ENCODE measurements at places on chromosomes 2 and 18. TPM values are rescaled to one million over a fixed set of nuclear protein-coding genes. Genes with fewer than 3 reads are reported as not detected.

DNA sequence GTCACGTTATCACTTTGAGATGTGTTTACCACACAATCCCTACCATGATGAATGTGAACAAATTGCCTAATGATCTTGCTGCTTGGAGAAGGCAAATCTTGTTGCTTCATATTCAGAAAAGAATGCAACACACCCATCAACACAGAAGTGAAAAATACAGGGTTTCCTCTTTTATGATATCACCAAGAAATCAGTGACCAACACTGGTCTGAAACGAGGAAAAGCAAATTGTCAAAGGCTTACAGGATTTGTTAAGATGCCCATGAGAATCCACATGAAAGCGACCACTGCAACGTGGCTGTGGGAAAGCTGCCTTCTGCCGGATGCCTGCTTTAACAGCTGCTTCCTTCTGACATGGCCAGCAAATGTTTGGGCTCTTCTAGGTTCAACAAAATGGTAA is 397.6 kb upstream of the LRATD1 start:
- peaks cover 3% of the 10 kb centered on the region for H3K27me3 ChIP-seq
- no peak overlapping the region for H3K4me3 ChIP-seq
- no peaks in the 10 kb centered on the region for H3K36me3 ChIP-seq
- no peak for DNase-seq
- no peak overlapping the region for H3K27ac ChIP-seq

GRCh38 chr2:53756644-53757043 is 11.0 kb upstream of the CHAC2 start:
- no peak overlapping the region for H3K4me3 ChIP-seq
- no peak for DNase-seq
- peaks cover 11% of the 10 kb centered on the region for H3K36me3 ChIP-seq
- no peaks in the 10 kb centered on the region for H3K27me3 ChIP-seq
- H3K4me1 ChIP-seq: peaks cover 2% of the 10 kb centered on the region

DNA sequence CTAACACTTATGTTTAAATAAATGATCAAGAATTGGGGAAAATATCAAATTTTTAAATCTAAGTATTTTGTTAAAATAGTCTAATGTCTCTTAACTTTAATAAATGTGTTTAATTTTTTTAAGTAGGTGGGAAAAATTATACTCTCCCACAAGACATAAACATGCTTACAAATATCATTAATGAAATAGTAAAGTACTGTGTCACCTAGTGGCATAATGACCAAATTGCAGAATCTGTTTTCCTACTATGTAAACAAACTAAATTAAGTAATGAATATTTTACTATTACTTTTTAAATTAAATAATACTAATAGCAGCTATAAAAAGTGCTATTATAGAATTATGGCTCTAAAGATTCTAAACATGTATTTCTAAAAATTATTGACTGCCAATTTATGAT is 52.0 kb upstream of the CHAC2 start:
- no peak overlapping the region for H3K4me3 ChIP-seq
- no peaks in the 10 kb centered on the region for H3K27me3 ChIP-seq
- H3K36me3 ChIP-seq: peaks cover 14% of the 10 kb centered on the region
- H3K27ac ChIP-seq: peak overlapping the region; percentile 72
- no peak for DNase-seq

- peaks cover 4% of the 10 kb centered on the region for H3K27me3 ChIP-seq
- no peaks in the 10 kb centered on the region for H3K36me3 ChIP-seq
- no peak for DNase-seq
- no peaks in the 10 kb centered on the region for H3K4me1 ChIP-seq
- H3K4me3 ChIP-seq: no peak overlapping the region
Observed at GRCh38 chr2:147351784-147352183, 493.0 kb upstream of the ACVR2A start.

DNA sequence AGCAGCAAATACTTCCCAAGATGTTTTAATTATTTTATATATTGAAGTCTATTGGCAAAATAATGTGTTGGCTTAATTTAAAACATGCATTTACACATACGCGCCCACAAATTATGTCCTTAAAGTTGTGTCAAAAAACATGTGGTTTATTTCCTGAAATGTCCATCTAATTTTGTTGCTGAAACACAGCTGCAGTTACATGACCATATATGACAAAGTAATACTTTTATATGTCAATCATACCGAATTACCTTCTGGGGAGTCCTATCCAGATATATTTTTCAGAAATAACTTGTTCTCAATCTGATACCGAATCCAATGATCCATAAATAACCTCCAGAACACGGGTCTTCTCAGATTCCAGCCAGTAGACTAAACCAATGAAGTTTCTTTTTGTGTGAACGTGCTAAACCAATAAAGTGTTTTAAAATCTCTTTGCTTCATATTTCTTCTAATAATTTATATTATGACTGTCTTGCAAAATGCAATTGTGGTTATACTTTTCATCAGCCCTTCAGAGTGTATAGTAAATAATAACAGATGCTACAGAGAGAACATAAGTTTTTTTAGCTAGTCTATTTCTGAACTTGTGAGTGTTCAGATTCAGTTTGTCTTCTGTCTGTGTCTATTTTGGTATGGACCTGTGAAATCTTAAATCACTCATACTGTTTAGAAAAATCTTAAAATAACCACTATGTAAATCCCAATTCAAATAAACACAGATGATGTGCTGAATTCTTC is 2.4 kb downstream of the SCG2 start:
- peak overlapping the region; percentile 98 for H3K27ac ChIP-seq
- H3K36me3 ChIP-seq: peaks cover 9% of the 10 kb centered on the region
- no peak for DNase-seq
- peak overlapping the region; percentile 64 for H3K4me3 ChIP-seq
- peaks cover 54% of the 10 kb centered on the region for H3K4me1 ChIP-seq

The ZDBF2 gene
- 28.9 TPM for total RNA-seq

The SDC1 gene
- total RNA-seq: 11.4 TPM

GRCh38 chr2:85804583-85804982 is 50.8 kb downstream of the ATOH8 start:
- H3K27ac ChIP-seq: no peak overlapping the region
- H3K27me3 ChIP-seq: peaks cover 31% of the 10 kb centered on the region
- H3K4me3 ChIP-seq: no peak overlapping the region
- H3K4me1 ChIP-seq: no peaks in the 10 kb centered on the region
- peaks cover 7% of the 10 kb centered on the region for H3K36me3 ChIP-seq
- no peak for DNase-seq

DNA sequence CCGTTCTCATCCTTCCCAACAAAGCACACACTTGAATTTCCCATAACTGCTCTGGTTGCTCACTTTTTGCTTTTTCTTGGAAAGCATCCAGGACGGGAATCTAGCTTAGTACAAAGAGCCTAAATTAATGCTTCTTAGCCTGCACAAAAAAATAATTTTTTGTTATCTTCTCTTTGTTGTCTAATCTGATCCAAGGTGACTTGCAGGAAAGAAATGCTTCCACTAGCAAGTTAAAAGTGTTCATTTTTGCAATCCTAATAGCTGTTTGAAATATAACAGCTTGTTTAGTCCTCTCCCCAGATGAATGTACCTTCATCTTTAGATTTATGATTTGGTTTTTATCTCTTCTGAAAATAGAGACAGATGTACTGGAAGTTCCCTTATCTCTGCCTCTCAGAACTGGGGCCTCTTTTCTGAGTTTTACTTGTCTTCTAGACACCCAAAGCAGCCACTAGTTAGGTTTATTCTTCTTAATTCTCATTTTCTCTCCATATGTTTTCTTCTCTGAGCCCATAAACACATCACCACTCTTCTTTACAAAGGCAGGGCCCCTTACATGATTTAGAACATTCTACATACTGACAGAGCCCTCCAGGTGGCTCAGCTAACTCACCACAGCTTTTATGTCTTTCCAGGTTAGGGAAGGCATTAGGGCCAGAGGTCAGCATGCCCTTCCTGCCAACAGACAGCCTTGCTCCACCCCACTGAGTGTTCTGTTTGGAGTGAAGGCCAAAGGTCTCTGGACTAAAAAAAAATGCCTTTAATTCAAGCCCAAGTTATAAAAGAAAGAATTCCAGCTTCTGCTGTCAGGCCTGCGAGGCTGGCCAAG is 74.7 kb upstream of the MAP4K3 start:
- no peak overlapping the region for H3K4me3 ChIP-seq
- peaks cover 57% of the 10 kb centered on the region for H3K4me1 ChIP-seq
- no peaks in the 10 kb centered on the region for H3K27me3 ChIP-seq
- H3K27ac ChIP-seq: no peak overlapping the region

DNA sequence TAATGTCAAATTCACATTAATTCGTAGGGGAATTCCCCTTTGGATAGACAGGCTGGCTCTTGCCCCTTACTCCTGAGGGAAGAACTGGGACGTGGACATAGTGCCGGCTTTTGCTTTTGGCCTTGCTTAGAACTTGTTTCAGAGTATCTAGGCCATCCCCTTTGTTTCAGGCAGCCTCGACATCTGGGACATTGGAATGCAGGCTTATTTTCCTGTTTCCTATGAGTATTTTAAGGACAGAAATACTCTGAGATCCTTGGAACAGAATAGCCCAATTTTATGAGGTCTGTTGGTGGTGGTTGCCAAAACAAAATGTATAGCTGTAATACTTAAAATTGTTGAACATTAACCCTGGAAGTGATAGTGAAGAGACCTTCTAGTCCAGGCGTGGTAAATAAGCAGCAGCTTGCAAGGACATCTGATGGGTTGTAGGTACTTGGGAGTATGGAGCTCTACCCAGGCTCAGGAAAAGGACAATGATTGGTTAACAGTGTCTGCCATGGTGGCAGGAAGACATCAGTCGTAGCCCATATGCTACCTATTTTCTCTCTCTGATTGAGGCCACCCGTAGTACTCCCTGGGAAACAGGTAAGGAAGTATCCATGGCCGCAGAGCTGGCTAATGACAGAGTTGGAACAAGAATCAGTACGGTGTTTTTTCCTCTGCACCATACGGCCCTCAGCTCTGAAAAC is 112.4 kb downstream of the CDK15 start:
- H3K36me3 ChIP-seq: no peaks in the 10 kb centered on the region
- no peak overlapping the region for H3K4me3 ChIP-seq
- H3K4me1 ChIP-seq: peaks cover 5% of the 10 kb centered on the region
- no peak for DNase-seq
- no peak overlapping the region for H3K27ac ChIP-seq
